ENCODE measurements at places on chromosomes 2 and 18. TPM values are rescaled to one million over a fixed set of nuclear protein-coding genes. Genes with fewer than 3 reads are reported as not detected.
A peak's percentile ranks its signal among the peaks of the same experiment; 100 is the strongest.

- peak; percentile 59 for DNase-seq
These were observed at the start of gene WNT10A for GRCh38 chr2:218880102-218880858. WNT10A (plus strand) TSS chr2:218880852; CDS start chr2:218880996, 144 bp downstream.

- peak; percentile 80 for DNase-seq
These were observed 84.6 kb downstream of the SMAD7 start for GRCh38 chr18:48866028-48866733.

GRCh38 chr18:38576349-38576748 lies 1010.8 kb upstream of the CELF4 start:
- no peak for DNase-seq

DNA sequence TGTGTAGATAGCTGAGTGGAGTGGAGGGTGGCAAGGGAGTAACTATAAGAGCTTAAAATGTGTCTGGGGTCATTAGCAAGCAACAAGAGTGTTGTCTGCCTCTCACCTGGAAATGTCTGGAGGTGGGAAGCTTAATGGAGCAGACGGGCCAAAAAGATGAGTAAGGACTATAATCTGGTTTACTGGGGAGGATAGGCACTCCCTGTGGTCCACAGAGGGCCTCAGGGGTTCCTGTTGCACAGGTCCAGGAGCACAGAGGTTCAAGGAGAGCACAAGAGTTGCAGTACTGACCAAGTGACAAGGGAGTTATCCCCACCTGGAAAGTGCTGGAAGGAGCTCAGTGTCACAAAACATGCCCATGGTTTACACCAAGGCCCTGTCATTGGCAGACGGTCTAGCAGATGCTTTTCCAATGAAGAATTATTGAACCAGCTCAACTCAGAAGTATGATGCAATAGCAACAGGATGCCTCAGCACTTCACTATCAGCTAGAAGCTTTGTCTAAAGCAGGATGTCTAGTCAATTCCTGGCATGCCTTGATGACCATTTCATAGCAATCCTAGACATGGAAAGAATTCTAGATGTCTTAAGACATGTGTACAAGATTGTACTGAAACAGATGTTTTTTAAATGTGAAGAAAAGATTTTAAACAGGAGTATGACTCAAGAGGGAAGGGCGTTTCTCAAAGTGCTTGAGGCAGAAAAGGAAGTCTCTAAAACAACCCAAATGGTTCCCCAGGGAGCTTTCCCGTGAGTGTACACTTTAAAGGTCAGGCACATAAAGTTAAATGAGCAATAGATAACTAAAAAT lies 62.9 kb upstream of the SERPINE2 start:
- DNase-seq: no peak

The ALPI gene
- total RNA-seq: not detected

- no peak for DNase-seq
These were observed 303.5 kb downstream of the CDCA7 start for GRCh38 chr2:173657996-173658717.

GRCh38 chr2:19667536-19667949 lies 234.2 kb downstream of the TTC32 start:
- no peak for DNase-seq

DNA sequence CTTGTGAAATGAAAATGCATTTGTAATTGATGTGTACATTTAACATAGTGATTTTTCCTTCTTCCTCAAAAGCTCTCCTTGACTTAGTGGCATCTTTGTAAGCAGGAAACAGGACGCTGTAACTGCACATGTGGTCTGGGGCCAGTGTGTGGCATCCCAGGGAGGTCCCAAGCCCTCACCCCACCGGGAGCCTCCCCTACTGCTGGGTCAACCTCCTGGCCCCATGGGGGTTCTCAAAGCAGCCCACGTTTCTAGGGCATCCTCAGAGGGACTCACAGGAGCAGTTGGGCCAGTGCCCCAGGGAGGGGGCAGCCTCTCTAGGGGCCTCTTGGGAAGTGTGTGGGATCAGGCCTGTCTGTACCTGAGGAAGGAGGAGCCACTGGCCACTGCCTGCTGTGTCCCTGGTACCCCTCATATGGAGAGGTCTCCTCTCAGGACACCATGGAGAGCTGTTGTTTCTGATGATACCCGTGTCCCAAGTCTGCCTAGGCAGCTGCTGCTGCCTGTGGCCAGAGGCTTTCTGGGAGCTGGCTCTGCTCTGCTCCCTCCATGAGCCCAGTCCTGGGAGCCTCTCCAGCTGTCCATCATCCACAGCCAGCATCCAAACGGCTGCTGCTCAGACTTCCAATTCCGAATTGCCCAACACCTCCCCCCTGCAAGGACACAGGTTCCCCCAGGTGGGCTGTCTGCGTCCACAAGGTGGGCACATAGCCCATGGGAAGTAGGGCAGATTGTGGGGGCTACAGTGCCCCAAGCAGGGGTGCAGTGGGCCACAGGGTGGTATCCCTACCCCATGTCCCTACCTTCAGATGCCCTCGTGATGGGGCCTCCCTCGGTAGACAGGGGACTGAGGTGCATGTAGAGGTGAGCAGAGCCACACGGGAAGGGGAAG lies 13.4 kb downstream of the ARHGEF4 start:
- DNase-seq: no peak

GRCh38 chr2:15732341-15733077 lies 140.8 kb downstream of the DDX1 start:
- DNase-seq: no peak

- DNase-seq: no peak
These were observed 246.3 kb downstream of the SOX11 start for GRCh38 chr2:5938566-5938896.

GRCh38 chr2:179909845-179910734 lies 48.7 kb upstream of the ZNF385B start:
- DNase-seq: no peak

DNA sequence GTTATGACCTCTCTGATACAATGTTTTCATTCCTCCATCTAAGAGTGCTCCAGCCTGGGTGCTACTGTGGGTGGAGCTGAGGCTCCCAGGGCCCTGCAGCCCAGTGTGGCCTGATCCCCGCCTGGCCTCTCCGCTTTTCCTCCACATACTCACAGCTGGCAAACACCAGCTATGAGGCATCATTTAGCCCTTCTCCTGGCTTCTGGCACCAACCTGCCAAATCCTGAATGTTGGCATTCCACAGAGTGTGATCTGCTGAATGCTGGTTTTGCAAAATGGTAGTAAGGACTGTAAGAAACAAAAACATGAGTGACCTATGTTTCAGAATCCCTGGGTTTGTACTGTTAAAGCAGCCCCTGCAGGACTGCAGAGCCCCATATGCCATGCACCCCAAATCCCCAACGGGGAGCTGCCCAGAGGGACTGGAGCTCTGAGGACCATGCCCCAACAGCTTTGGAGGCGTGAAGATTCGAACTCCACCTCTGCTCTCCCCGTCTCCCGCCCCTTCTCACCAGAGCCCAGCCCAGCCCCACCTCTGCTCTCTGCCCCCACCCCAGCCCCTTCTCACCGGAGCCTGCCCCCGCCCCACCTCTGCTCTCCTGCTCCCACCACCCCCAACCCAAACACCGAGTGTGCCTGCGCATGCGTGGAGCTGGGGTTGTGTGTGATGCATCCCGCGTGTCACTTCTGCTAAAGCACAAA lies 4.2 kb downstream of the SLC66A2 start:
- DNase-seq: no peak

DNA sequence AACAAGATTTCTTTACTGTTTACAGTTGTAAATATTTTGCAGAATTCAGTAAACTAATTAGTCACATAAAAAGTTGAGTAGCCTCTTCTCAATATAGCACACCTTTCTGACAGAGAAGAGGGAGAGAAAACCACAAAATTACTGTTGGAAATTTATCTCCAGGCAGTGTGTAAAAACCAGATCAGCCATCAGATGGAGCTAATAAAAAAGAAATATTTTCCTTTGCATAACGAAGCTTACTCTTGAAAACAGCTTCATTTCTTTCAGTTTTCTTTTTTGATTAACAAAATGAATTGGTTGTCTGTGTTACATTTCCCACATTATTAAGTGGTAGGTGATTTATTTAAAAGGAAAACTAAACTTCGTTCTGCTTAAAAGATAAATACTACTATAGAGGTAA lies 259.3 kb upstream of the KCNJ3 start:
- DNase-seq: no peak

DNA sequence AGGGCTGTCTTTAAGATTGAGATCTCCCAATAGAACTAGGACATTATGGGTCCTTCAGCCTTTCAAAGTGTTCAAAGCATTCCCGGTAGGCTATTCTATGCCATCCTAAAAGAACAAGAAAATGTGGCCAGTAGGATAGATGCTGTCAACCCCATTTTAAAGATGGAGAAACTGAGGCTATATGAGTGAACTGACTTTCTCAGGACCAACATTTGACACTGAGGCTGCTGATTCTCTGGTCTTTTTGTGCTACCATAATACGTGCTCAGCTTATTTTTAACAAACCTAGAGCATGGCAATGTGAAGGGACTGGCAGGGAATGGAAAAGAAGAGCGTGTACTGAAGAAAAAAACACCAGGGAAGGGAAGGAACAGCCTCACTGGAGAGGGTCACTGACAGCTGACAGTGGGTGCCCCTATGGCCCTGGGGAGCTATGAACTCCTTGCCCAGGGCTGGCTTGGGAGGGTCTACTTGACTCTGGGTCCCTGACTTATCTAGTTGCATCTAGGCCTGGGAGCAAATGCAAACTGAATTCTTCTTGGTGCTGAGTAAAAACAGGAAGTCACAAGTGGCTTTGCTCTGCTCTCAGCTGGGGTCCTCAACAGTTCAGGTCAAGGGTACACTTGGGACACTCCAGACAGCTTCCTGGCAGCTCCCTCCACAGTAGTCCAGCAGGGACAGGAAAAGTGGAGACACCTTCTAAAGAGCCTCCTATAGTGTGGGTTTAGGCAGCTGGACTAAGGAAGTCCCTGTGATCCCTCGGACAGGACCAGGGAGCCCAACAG lies 2.3 kb downstream of the CYRIA start:
- DNase-seq: no peak

Measured in left ventricle myocardium superior (tissue), 1 donor.